ENCODE measurements at places on chromosomes 13 and 19.

DNA sequence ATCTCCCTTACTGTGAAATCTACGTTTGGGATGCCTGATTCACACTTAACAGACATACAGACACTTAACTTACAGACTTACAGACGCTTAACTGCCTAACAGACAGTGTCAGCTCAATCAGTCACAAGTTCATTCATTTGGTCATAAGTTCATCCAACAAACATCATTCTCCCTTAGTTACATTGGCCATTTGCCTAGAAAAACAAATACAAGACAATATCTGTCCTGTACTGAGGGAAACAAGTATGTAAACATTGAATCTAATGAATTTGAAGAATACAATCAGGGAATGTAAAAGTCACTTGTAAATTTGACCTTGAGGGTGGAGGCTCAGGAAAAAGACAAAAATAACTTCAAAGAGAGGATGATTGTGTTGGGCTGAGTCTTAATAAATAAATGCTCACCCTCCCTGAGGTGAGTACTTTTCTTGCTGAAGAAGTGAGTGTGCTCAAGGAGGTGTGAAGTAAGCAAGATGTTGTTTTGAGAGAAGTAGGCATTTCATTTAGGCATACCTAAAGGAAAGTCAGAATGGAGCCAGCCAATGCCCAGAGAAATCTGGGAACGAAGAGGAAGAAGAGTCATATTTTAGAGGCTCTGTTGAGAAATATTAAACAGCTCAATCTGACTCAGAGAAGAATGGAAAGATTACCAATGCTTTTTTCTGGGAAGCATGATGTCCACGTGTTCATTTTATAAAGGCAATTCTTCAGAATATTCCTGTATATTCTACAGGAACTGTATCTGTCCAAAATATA lies 958.4 kb upstream of the SLC10A2 start:
- DNase-seq = no peak

GRCh38 chr19:35937345-35938281 lies 1.4 kb downstream of the LRFN3 start:
- DNase-seq = no peak

DNA sequence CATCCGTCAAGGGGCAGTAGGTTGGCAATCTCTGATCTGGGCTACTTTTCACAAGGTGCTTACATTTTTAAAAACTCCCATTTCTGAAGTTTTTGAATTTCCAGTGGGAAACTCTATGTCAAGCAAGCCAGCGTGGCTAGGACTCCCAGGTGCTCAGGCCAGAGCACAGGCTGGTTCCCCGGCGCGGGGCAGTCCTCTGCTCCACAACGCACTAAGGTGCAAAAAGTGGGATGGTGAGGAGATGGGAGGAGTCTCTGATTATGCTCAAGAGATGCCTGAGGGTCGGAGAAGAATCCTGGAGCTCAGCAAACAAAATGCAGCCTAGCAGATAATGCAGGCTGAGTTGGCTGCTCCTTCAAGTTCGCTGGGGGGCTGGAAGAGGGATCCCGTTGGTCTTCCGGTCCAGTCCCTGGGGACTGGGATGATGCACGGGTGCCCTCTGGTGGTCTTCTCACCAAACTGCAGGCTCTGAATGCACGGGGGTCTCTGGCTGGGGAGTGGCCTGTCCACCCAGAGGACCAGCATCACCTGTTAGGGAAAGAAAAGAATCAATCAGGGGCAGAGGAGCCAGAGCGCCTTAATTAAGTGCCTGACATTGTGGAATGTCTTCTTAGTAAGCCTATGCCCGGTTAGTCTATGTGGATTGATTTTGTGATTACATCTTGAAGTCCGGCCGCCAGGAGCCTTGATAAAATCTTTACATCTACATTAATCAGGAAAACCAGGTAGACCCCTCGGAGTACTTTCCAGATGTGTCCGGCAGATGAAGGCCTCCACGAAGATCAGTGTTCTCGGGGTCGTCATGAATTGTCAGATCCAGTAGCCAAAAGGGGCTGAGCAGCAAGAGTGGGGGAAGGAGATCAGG lies 244.4 kb upstream of the MAB21L1 start:
- DNase-seq = no peak

DNA sequence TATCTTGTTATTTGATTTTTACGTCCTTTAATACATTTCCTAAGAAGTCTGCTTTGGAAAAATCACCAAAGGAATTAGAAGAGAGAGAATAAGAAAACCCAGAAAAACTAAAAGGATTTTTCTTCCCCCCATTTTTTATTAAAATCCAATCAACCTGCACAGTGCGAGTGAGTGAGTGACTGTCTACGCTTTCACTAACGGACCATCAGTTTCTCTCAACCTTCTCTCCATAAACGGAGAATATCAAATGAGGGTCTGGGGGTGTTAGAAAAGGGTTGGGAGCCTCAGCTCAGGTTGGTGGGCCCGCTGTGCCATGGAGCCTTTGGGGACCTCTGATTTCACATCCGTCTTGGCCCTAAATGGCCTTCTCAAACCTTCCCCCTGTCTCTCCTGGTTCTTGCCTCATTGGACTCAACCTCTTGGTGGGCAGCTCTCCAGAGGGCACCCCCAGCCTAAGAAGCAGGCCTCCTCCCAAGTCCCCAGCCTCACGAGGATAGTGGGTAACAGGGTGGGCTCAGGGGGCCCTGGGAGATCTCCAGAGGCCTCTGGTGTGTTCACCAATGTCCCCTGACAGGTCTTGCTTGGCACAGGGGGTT lies 763 bp upstream of the LRP3 start:
- DNase-seq = no peak

DNA sequence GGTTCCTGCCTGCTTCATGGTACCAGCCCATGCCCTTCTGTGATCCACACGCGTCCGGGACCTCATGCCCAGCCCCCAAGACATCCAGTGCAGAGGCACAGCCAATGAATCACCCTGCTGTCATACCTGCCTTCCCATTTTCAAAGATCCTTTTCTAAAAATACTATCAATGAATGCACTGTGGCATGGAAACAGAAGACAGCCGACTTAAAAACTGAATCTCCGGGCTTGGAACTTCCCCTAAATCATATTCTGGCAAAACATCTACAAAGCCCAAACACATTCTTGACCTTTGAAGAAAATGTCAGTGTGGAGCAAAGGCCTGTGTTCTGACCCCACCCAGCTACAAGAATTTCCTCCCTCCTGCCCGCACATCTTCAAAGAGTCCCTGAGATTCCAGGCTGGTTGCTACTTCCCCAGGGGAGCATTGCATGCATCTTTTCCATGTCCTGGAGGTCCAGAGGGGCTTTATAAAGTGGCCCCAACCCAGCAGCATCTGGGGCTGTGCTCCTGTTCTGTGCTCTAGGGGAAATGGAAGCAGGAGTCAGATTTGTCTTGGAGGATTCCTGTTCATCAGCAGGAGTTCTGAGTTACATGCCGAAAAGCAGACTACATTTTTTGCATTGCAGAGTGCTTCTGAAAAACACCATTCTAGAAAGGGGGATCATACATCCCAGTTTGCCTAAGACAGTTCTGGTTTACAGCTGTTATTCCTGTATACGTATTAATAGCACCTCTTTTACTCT lies 135.2 kb downstream of the USP12 start:
- no peak for DNase-seq

DNA sequence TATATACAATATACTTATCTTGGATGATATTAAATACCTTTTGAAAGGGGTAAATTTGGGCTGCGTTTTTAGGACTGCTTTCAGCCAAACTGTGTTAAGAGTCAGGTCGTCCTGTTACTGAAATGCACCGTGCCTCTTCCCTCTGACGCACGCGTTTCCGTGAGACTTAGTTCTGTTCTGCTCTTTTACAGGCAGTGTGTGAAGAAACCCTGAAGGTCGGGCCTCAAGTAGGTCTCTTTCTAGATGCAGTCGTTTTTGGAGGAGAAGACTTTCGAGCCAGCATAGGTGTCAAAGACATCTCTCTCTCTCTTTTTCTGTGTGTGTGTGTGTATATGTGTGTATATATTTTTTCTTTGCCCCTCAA lies 107.0 kb downstream of the ZIC5 start:
- DNase-seq = no peak
